Lower lobe of right lung (tissue), 2 donors: ENCODE measurements at places on chromosomes 11 and 22. TPM values are rescaled to one million over a fixed set of nuclear protein-coding genes. Genes with fewer than 3 reads are reported as not detected.

- DNase-seq: no peak
These were observed 161.2 kb upstream of the PLET1 start for GRCh38 chr11:112421879-112422278.

GRCh38 chr11:12234221-12234620 lies 123.8 kb downstream of the MICAL2 start:
- DNase-seq: no peak

- no peak for DNase-seq
These were observed 324.3 kb downstream of the DYNC2H1 start for GRCh38 chr11:103433386-103434072.

DNA sequence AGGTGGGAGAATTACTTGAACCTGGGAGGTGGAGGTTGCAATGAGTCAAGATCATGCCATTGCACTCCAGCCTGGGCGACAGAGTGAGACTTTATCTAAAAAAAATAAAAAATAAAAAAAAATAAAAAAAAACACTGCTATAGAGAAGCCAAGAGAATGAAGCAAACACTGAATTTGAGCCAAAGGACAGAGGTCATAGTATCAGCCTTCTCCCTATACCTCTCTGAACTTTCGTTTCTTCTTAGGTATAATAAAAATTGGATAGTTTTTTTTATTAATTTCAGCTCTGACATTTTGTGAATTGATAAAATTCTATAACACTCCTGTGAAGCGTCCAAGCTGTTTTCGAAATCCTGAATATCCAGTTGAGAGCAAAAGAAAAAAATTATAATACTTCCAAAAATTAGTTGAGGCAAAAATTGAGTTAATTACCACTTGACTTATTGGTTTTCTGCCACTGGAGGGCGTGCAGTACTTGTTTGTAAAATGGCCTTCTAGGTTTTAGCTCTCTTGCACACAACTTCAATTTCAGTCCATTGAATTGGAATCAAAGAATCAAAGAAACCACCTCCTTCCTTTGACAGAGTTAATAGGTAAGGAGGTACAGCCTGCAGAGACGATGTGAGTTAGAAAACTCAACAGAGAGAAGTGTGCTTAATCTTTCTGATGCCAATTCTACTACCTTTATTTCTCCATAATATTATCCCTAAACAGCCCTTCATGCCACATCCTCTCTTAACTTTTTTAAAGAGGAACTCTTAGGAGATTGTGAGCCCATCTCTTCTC lies 143.2 kb downstream of the BBOX1 start:
- no peak for DNase-seq

DNA sequence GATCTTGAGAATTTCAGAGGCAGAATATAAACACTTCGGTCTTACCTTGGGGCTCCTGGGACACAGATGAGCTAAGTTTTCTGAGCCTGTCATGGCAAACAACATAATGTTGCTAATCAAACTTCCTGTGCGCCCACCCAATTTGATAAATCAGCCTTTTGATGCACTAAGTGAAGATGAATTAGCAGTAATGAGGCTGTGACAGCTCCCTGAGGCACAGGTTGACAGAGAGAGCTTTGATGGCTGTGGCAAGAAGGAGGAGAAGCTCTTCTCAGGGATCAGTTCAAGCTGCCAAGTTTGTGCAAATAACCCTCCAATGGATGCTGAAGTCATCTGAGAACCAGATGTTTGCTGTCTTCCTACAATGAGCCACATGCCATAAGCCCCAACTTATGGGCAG lies 34.4 kb downstream of the DRD2 start:
- DNase-seq: no peak

- no peak for DNase-seq
These were observed 1.2 kb downstream of the SYNGR1 start for GRCh38 chr22:39350757-39351688.

DNA sequence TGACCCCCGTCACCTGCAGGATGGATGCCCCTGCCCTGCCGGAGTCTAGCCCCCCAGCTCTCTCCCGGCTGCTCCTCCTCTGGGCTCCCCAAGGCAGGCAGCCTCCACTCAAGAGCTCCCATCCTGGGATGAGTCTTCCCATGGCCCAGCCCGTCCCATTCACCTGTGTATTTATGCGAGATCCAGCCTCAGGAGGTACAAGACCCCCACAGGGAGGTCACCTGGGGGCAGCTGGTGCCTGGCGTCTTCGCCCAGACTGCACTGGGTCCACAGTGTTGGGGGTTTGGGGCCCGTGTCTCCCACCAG lies 43.0 kb upstream of the ZC3H12C start:
- no peak for DNase-seq

DNA sequence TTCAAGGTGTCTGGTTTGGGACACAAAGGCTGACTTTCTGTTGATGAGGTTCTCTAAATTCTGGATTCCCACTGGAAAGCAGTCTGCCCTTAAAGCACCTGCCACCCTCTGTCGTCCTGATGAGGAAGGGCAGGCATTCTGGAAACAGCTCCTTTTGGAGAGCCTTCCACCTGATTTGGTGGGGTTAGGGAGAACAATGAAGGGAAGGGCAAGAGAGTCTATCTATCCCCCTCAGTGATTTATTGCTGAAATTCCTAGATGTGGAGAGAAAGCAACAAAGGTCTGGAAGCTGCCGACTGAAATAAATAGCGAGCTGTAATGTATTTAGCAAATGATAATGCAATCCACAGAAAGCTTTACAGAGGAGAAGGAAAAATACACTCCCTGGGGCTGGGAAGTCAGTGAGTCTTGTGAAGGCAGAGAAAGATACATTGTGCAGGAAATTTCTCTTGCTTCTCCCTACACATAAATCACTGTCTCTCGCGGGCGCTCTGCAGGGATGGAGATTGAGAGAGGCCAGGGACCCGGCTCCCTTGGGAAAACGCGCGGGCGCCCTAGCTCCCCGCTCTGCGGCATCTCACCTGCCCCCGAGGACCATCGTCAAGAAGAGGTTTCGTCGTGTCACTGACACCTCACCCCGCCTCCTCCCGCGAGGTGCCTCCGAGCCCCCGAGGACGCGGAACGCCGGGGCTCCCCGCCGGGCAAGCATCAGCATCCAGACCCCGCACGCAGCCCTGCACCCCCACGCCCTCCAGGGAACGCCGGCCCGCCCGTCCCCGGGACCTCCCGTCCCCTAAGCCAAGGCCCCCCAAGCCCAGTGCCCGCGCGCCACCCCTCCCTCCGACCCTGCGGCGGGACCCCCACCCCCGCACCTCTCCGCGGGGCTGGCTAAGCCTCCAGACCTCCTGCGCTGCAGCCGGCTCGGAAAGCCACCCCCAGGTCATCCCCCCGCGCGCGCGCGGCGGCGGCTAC lies 673 bp downstream of the CDON start:
- no peak for DNase-seq

- no peak for DNase-seq
These were observed 22.8 kb upstream of the RASSF10 start for GRCh38 chr11:12986194-12986898.

XKR3 gene
- total RNA-seq: 0.30 TPM

OR8G5 gene
- 0.35 TPM for total RNA-seq

KRTAP5-7 gene
- total RNA-seq: not detected

NELL1 gene
- 0.15 TPM for total RNA-seq

GPHA2 gene
- total RNA-seq: not detected
